Psoas muscle (tissue), 8 donors: ENCODE measurements at places on chromosomes 2 and 18. TPM values are rescaled to one million over a fixed set of nuclear protein-coding genes. Genes with fewer than 3 reads are reported as not detected.
A peak's percentile ranks its signal among the peaks of the same experiment; 100 is the strongest.

DNA sequence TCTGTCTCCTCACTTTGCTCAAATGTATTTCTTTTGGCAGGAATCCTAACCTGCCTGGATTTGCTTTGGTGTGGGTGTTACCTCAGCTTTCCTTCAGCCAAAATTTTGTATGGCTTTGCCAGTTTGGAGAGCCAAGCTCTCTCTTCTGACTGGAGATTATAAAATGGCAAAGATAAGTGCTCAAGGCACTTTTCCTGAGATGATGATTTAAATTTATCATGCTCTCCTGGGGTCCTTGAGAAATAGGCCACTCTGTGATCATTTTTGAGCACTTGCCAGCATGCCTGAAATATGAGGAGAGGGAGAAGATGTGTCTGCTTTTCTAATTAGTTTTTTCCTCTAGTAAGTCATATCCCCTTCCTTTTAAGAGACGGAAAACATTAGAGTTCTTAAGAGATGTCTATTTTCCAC, 683.0 kb downstream of the SLC4A3 start:
- DNase-seq, result no peak

GRCh38 chr2:71932037-71932779, 215.5 kb downstream of the CYP26B1 start:
- no peak for DNase-seq

DNA sequence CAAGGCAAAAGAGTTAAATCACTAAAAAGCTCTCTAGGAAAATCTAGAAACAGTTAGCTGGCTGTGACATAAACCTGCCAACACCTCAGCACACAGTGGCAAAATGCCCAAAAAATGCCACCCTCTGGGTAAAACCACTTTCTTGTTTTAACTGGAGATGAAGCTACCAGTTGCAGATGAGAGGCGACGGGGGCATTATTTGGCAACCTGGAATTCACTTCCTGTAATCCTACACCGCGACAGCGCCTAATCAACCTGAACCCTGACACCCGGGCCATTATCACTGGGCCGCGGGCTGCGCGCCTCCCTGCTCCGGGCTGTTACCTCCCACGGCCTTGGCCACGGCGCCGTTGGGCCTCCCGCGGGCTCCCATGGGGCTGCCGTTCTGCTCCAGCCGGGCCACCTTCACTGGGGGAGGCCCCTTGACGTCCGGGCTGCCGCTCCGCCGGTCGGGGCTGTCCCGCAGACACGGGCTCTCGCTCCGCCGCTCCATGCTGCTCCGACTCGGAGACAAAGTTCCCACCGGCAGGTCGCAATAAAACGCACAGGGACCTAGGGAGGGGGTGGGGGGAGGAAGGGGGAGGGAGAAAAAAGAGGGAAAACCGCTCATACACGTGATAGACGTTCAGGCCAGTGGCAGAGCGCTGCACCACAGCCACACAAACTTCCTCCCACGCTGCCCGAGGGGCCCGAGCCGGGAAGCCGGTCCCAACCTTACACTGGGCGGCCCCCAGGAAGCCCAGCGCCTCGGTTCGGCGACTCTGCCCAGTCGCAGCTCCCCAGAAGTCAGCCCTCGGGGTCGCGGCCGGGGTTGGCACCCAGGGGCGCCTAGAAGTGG, 2.0 kb downstream of the SATB2 start:
- peak; percentile 62 for DNase-seq

The HTR2B gene
- polyA plus RNA-seq, result 0.13 TPM

The DSC1 gene
- not detected for polyA plus RNA-seq

DNA sequence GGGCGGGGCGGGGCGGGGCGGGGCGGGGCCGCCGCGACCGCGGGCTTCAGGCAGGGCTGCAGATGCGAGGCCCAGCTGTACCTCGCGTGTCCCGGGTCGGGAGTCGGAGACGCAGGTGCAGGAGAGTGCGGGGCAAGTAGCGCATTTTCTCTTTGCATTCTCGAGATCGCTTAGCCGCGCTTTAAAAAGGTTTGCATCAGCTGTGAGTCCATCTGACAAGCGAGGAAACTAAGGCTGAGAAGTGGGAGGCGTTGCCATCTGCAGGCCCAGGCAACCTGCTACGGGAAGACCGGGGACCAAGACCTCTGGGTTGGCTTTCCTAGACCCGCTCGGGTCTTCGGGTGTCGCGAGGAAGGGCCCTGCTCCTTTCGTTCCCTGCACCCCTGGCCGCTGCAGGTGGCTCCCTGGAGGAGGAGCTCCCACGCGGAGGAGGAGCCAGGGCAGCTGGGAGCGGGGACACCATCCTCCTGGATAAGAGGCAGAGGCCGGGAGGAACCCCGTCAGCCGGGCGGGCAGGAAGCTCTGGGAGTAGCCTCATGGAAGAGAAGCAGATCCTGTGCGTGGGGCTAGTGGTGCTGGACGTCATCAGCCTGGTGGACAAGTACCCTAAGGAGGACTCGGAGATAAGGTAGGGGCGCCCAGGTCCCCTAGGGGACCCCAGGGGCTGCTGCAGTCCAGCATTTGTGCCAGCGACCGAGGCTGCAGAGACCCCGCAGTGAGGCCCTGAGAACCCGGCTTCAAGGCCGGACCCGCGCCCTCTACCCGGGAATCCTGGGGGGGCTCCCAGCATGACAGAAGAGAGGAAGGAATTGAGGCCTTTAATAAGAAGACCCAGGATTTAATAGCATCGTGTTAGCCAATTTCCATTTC, at the start of gene KHK:
Gene KHK, plus strand, starts transcription at position 49 of the 870 bp plus-strand sequence. Its CDS starts 488 bp downstream, at position 537.
- DNase-seq, result peak; percentile 72

DNA sequence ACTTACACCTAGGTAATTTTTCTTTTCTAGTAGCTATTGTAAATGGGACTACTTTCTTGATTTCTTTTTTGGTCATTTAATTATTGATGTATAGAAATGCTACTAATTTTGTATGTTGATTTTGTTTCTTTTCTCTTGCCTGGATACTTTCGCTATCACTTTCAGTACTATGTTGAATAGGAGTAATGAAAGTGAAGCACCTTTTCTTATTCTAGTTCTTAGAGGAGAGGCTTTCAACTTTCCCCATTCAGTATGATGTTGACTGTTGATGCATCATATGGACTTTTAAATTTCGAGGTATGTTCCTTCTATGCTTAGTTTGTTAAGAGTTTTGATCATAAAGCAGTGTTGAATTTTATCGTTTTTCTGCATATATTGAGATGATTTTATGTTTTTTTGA, 142.5 kb downstream of the CDH19 start:
- DNase-seq, result no peak

GRCh38 chr2:184312970-184313369, 285.4 kb upstream of the ZNF804A start:
- DNase-seq, result no peak

The ZSWIM2 gene
- not detected for polyA plus RNA-seq

- DNase-seq, result peak; percentile 67
Measured at GRCh38 chr2:178807227-178808008, at the start of gene TTN. Gene TTN, minus strand, starts transcription at chr2:178807423. Its CDS starts 2,781 bp downstream, at chr2:178804642.

GRCh38 chr2:134461511-134461910, 207.6 kb downstream of the MGAT5 start:
- no peak for DNase-seq
